B cell (primary cell): ENCODE measurements at places on chromosomes 7 and 10. TPM values are rescaled to one million over a fixed set of nuclear protein-coding genes. Genes with fewer than 3 reads are reported as not detected.
A peak's percentile ranks its signal among the peaks of the same experiment; 100 is the strongest.

ASB15 gene
- polyA plus RNA-seq = not detected in 2 replicates

PVRIG gene
- 6.7 and 16.2 TPM in 2 replicates for polyA plus RNA-seq

HTRA1 gene
- not detected in 2 replicates for polyA plus RNA-seq

NODAL gene
- polyA plus RNA-seq = 0.06 and 0.07 TPM in 2 replicates

CALHM3 gene
- not detected in 2 replicates for polyA plus RNA-seq

TFR2 gene
- polyA plus RNA-seq = 4.2 and 5.9 TPM in 2 replicates

LRRC4 gene
- 0.22 and 0.98 TPM in 2 replicates for polyA plus RNA-seq

ANXA8L1 gene
- polyA plus RNA-seq = not detected in 2 replicates

ZNF804B gene
- not detected in 2 replicates for polyA plus RNA-seq

ADCYAP1R1 gene
- not detected in 2 replicates for polyA plus RNA-seq

ANKRD61 gene
- 0.13 TPM in 1 of 2 replicates, not detected in the other for polyA plus RNA-seq

UTF1 gene
- polyA plus RNA-seq = 0.10 and 0.35 TPM in 2 replicates

- no peak for DNase-seq
These were observed 342.5 kb upstream of the TMEM229A start for GRCh38 chr7:124375391-124375790.

DNA sequence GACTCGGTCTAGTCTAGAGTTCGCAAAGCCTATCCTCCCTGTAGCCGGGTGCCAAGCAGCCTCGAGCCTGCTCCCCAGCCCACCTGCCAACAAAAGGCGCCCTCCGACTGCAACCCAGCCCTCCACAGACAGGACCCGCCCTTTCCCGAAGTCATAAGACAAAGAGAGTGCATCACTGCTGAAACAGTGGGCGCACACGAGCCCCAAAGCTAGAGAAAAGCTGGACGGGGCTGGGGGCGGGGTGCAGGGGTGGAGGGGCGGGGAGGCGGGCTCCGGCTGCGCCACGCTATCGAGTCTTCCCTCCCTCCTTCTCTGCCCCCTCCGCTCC, 622 bp upstream of the COL1A2 start:
- no peak for DNase-seq

DNA sequence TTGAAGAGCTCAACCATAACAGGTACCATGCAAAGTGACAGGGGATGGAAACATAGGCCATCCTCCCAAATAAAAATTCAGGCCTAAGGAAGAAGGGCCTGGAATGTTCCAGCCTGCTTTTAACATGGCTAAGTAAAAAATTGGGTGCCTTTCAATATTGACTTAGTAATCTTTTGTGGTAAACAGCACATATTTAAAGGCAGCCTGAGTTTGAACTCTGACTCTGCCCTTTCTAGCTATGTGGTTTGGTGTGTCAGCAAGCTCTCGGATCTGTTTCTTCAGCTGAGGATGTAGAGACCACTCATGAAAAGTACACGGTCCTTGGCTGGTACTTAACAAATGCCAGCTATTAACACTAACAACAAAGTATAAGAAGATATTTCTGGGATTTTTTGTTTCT, 191.8 kb upstream of the CDCA7L start:
- DNase-seq = no peak

- DNase-seq = no peak
These were observed 172.0 kb downstream of the FANK1 start for GRCh38 chr10:126068322-126068721.

DNA sequence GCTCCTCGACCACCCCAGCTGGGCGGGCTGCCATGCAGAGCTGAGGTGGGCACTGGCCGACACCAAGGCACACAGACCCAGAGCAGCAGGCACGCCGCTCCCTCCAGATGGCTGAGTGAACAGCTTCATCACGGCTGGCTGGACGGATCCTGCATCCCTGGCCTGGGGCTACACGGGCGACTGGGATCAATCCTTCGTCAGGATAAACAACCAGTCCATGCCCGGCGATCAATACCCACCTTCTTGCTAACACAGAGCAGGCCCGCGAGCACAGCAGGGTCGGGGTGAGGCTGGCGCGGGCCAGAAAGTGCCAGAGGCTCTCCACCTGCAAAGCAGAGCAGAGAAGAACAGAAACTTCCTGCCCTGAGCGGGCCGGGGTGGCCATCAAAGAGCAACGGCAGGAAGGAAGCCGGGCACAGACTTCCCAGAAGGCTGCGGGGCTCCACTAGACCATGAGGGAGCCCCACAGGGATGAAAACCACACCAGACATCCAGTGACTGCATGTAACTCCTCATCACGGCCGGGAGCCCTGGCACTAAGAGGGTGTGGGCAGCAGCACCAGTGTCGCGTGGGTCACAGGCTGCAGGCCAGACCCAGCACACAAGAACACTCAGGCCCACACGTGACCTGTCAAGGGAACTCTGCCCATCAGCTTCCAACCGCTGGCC, 166.4 kb downstream of the MAD1L1 start:
- DNase-seq = peak; percentile 75

DNA sequence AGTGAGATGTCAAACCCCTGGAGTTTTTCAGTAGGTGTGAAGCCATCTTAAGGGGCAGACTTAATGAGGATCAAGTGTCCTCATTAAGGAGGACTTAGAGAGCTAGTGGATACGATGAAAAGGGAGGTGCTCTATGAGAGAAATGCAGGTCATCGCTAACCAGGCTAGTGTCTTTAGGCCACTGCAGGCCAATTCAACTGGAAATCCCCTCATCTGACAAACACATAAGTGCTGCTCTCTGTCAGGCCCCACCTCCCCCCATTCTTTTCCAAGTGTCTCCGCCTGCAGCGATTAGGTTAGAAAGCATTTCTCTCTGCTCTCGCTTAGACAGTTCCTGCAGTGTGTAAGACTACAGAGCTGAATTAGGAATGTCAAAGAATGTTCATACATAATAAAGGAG, 33.7 kb downstream of the RBM28 start:
- no peak for DNase-seq

DNA sequence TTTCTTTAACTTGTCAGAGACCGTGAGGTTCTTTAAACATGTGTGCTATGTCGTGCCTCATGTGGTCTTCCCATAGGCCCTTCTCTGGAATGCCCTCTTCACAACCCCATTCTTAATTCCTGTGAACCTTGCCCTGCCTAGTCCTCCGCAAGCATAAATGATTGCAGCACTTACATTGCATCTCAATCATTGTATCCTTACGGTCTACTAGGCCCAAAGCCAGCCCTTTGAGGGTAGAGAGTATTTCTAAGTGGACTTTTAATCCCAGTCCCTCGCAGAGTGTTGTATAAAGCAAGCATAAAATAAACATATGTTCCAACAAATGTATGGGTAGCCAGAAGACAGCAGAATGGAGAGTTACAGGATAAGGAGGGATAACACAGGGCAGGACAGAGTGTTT, 92.1 kb upstream of the FAM133B start:
- no peak for DNase-seq

GRCh38 chr10:73653701-73654100, 2.1 kb downstream of the SYNPO2L start:
- no peak for DNase-seq

GRCh38 chr10:119769886-119770285, 44.0 kb downstream of the INPP5F start:
- no peak for DNase-seq

DNA sequence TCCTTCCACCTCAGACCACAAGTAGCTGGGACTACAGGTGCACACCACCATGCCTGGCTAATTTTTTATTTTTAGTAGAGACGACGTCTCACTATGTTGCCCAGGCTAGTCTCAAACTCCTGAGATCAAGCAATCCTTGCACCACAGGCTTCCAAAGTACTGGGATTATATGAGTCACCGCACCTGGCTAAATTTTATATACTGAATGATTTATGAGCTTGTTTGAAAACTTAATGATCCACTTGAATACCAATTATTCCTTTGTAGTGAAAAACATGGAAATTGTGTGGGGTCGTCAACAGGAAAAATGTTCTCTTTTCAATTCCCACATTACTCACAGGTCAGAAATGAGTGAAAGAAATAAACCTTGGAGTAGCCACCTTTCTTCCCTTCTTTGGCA, 31.3 kb downstream of the RAPGEF5 start:
- no peak for DNase-seq

GRCh38 chr10:92342796-92343195, 51.8 kb downstream of the MARCHF5 start:
- no peak for DNase-seq

GRCh38 chr10:48670978-48671913, 13.4 kb upstream of the WDFY4 start:
- DNase-seq = peak; percentile 95

GRCh38 chr7:11300241-11300640, 326.6 kb downstream of the PHF14 start:
- DNase-seq = no peak

DNA sequence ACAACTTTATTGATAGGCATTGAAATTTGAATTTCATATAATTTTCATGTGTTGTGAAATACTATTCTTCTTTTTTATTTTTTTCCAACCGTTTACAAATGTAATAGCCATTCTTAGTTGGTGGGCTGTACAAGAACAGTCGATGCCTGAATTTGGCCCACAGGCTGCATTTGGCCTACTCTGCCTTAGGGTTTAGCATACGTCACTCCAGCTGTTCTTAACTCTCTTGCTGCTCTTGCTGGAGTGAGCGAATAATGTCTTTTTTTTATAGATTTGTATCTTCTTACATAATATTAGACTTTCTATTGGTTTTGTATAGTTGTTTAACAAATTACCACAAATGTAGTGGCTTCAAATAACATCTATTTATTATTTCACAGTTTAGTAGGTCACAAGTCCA, 163.4 kb upstream of the MKI67 start:
- DNase-seq = no peak

GRCh38 chr7:22115689-22116088, 170.0 kb upstream of the CDCA7L start:
- no peak for DNase-seq

GRCh38 chr7:28850699-28851098, 107.4 kb downstream of the TRIL start:
- DNase-seq = no peak

- DNase-seq = no peak
These were observed 67.6 kb downstream of the CUBN start for GRCh38 chr10:17062009-17062408.

- DNase-seq = no peak
These were observed 645.7 kb downstream of the ANKRD7 start for GRCh38 chr7:118870187-118870586.

DNA sequence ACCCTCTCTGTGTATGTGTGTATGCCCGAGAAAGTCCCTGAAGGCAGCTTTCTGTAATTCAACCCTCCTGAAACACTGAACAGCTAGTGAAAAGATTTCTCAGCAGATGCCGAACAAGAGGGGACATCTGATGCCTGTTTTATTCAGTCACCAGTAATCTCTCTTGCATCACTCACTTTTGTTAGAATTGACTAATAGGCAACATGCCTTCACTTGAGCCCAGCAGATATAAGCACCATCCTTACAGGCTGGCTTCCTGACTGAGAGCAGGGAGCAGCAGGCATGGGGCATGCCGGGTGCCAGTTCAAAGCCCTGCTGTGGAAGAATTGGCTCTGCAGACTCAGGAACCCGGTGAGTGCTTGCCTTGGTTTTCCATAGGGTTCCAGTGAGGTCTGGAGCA, at the start of gene ABCA13:
Gene ABCA13 (plus strand): TSS at position 257 of the 400 bp plus-strand sequence. CDS start 26 bp downstream, at position 283.
- no peak for DNase-seq

- DNase-seq = no peak
These were observed 9.7 kb downstream of the ADAP1 start for GRCh38 chr7:944744-945143.

- DNase-seq = no peak
These were observed 12.5 kb downstream of the ADGRA1 start for GRCh38 chr10:133100186-133100585.
